ENCODE measurements at places on chromosomes 4 and X. TPM values are rescaled to one million over a fixed set of nuclear protein-coding genes. Genes with fewer than 3 reads are reported as not detected.

Gene UGT2B15
- total RNA-seq = 14.0 TPM

Gene SSX3
- total RNA-seq = not detected

Gene RP2
- 0.99 TPM for total RNA-seq

Gene TBX22
- not detected for total RNA-seq

Gene SPANXC
- total RNA-seq = not detected

Gene TRPC5OS
- total RNA-seq = not detected

Gene TEX13D
- total RNA-seq = not detected

DNA sequence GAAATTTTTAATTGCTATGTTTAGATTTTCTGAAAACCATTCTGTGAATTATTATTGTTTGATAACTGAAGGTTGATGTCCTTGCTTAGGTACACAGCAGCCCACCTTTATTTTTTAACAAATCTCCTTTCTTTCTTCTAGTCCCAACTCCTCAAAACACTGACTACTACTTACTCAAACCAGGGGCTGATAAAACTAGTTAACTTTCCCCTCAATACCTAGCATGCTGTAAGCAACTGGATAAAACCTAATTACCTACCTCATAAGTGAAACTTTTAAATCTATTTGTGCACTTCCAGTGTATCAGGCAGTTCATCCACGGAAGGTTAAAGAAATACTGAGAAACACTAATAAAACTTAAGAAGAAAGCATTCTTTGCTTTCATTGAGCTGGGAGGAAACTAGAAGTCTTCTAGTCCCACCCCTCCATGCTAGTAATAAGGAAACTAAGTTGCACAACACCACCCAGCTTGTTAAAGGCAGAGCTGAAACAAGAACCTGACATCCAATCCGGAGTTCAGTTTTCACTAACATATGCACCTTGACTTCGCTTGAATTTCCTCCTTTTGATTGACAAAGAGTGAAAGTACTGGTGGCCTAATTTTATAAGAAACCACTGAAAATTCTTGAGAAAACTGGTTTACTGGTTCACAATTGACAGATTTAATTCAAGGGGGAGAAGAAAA is 180.2 kb upstream of the TET2 start:
- DNase-seq = no peak

- no peak for DNase-seq
These were observed 1.1 kb upstream of the TMEM164 start for GRCh38 chrX:110001740-110002299.

GRCh38 chr4:104751468-104751867 is 256.8 kb upstream of the CXXC4 start:
- no peak for DNase-seq

DNA sequence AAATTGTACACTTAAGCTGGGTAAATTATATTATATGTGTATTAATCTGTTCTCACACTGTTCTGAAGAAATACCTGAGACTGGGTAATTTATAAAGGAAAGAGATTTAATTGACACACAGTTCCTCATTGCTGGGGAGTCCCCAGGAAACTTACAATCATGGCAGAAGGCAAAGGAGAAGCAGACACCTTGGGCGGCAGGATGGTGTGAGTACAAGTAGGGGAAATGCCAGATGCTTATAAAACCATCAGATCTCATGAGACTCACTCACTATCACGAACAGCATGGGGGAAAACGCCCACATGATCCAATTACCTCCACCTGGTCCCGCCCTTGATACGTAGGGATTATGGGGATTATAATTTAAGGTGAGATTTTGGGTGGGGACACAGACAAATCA is 34.9 kb downstream of the PDE5A start:
- DNase-seq = no peak

DNA sequence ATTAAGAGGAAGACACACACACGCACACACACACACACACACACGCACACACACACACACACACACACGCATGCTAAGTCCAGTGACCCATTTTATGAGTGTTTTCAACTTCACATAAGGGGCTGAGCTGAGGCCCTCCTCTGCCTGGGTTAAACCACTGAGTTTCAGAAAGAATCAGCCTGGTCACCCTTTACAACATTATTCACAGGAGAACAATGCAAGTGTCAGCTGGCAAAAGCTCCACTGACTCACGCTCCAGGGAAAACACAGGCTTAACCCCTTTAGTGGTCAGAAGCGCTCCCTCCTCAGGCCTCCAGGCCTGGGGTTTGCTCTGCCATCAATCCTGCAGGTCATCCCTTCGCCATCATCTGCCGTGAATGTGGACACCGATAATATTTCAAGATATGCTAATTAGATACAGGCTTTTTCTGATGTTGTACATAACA is 46.9 kb downstream of the ACOX3 start:
- DNase-seq = no peak

- no peak for DNase-seq
These were observed 200.9 kb upstream of the MAB21L2 start for GRCh38 chr4:150381036-150381435.

- peak; percentile 19 for DNase-seq
These were observed 20.6 kb upstream of the CLDN24 start for GRCh38 chr4:183342541-183343533.

GRCh38 chr4:95155759-95156451 is 392.9 kb downstream of the UNC5C start:
- DNase-seq = no peak

- peak; percentile 42 for DNase-seq
These were observed 3.4 kb upstream of the MRPL1 start for GRCh38 chr4:77859256-77859655.

DNA sequence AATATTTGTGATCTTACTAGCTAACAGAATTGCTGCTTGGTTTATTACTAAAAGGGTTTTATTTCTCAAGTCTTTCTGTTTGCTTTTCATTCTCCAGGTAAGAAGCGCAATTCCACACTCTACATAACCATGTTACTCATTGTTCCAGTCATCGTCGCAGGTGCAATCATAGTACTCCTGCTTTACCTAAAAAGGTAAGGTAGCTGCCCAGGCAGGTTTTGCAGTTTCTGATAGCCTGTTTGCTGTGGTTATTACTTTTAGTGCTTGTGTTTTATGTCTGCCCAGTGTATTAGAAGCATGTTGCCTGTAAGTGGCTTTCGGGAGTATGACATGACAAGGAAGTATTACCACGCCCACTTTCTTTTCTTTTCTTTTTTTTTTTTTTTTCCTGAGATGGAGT is 46.4 kb downstream of the IL13RA1 start:
- no peak for DNase-seq

GRCh38 chr4:2415881-2416563 is 2.4 kb downstream of the ZFYVE28 start:
- DNase-seq = no peak

DNA sequence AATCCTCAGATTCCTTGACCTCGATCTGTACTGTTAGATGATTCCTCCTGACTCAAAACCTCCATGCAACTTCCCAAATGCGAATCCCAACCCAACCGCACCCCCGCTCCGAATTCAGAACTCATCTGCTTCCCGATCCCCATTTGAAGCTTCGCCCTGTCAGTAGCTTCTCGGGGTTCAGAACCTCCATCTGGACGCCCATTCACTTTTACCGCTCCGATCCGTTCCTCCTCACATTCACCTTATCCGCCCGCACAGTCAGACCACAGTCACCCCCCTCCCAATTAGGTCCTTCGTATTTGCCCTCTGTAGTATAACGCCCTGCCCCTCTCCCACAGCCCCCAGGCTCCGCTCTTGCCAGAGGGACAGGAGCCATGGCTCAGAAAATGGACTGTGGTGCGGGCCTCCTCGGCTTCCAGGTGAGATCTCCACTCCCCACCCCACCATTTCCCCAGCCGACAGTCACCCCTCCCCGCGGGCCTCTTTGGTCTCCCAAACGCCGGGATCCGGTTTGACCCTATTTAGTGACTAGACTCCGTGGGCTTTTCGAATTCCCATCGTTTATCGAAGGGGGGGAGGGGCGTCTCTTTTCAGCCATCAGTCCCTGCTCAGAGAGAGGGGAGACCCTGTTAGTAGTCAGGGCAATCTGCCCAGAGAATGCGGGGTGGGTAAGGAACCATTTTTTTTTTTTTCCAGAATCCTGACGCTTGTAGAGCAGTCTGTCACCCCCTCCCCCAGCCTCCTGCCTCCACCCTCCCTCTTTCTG is 691 bp downstream of the MAGED1 start:
- DNase-seq = peak; percentile 65

DNA sequence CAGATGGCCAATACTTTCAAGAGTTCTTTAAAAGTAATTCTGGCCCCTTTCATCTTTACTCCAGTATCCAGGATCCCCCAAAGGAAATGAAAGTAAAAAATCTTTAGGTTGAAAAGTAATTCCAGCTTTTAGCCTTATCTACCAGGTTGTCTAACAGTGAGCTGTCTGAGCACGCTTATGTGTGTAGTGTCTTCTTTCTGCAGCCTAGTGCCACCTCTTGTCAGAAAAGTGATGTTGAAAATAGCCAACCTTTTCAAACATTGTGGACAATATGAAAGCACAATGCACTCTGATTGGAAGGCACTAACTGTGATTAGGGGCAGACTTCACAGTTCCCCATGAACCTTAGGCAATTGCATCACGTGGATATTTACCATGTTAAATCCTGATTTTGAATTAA is 92.1 kb downstream of the RELL1 start:
- DNase-seq = no peak

- DNase-seq = no peak
These were observed 11.3 kb upstream of the APLN start for GRCh38 chrX:129665916-129666644.

GRCh38 chr4:25002681-25003080 is 28.1 kb downstream of the LGI2 start:
- no peak for DNase-seq

GRCh38 chrX:12139934-12140611 is 1.8 kb downstream of the FRMPD4 start:
- no peak for DNase-seq

DNA sequence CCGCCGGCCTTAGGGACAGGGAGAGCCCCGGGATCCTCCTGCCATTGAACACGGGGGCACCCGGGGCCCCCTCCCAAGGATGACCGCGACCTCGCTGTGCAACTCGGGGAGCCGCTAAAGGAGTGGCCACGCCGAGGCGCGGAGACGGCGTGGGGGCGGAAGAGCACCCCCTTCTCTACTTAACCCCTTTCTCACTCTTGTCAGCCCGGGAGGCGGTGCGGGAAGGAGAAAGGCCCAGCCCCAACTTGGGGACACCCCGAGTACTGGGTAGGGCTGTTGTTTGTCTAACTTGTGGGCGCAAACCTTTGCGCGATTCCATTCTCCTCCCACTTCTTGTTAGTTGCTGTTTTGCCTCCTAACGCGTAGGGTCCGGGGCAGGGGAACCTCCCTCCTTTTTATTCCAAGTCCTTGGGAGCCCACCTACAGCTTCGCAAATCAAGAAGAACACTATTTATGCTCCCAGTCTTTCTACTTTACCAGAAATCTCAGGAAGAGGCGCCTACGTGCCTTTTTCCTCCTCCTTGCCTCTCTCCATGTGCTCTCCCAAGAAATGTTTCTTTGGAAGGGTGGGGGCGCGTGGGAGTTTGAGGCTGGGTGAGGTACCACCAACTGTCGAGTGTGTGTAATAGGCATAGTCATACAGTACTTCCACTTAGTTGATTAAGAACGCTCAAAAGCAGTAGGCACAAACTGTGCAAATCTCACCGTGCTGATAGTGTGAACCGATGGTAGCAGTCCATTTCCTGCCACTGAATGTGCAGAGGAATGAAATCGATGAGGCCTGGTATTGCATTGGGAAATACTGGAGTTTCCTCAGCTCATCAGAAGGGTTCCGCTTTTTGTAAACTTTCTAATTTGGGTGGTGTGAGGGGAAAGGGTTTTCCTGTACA is 813 bp downstream of the DIAPH2 start:
- DNase-seq = peak; percentile 21

GRCh38 chr4:79907001-79907400 is 166.0 kb downstream of the ANTXR2 start:
- no peak for DNase-seq

GRCh38 chr4:178271386-178271785 is 829.1 kb upstream of the AGA start:
- no peak for DNase-seq

GRCh38 chr4:77393996-77394395 is 211.6 kb upstream of the CXCL13 start:
- no peak for DNase-seq

DNA sequence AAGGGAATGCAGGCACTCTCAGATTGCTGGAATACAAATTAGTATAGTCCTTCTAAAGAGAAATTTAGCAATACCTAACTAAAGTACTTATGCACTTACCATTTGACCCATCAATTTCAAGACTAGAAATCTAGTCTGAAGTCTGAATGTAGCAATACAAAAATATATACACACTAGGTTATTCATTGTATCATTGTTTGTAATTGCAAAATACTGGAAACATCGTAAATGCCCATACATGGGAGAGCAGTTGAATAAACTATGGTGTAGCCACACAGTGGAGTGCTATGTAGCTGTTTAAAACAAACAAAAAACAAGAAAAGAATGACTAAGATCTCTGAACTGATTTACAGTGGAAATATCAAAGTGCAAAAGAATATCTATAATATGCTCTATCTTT is 346.4 kb downstream of the ZNF674 start:
- DNase-seq = no peak

DNA sequence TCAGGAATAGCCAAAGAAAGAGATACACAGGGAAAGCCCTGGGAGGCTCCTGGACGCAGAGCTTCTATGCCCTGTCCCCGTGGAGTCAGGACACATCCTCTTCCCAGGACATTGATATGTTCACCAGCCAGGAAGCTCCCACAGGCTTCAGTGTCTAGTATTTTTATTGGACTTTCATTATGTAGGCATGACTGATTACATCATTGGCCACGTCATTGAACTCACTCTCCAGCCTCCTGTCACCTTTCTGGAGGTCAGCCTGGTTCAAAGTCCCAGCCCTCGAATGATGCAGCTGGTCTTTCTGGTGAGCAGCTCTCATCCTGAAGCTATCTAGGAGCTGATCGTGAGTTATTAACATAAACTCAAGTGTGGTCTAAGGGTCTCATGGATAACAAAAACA is 104.1 kb downstream of the CPEB2 start:
- no peak for DNase-seq

GRCh38 chr4:40446839-40447238 is 111.7 kb downstream of the CHRNA9 start:
- no peak for DNase-seq

DNA sequence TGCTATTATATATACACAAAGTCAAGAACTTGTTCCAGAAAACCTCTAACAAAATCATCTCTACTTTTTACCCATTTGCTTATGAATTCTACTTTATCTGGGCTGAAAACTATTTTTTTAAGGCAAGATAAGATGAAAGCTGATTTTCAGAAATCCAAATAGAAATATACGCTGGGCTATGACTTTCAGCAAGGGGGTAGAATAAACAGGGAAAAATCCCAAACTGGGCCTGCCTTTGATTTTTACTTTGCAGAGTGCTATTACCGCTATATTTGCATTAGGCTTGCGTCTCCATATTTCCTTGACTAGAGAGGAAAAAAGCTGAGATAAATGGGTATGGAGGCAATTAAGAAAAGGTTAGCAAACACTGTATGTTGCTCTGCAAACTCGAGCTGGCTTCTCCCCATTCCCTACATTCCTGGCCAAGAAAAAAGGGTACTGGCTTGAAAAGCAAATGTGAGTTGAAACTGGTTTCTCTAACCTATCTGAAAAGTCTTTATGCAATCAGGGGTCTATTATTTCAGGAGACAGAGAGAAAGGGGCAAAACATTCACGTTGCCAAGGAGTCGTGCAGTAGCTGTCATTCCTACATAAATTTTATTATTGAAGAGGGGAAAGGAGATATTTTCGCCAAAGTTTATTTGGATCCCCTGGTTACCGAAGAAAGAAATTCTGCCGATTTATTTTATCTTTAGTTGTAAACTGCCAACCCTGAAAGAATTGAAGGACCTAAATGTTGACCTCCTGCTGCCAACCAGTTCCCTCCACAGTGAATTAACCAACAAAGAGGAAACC is 2.2 kb downstream of the TMEM47 start:
- DNase-seq = no peak

- no peak for DNase-seq
These were observed 582.9 kb downstream of the ADGRL3 start for GRCh38 chr4:61783050-61783449.

Data from body of pancreas (tissue), 4 donors.